ENCODE measurements at places on chromosomes 3 and 15.

DNA sequence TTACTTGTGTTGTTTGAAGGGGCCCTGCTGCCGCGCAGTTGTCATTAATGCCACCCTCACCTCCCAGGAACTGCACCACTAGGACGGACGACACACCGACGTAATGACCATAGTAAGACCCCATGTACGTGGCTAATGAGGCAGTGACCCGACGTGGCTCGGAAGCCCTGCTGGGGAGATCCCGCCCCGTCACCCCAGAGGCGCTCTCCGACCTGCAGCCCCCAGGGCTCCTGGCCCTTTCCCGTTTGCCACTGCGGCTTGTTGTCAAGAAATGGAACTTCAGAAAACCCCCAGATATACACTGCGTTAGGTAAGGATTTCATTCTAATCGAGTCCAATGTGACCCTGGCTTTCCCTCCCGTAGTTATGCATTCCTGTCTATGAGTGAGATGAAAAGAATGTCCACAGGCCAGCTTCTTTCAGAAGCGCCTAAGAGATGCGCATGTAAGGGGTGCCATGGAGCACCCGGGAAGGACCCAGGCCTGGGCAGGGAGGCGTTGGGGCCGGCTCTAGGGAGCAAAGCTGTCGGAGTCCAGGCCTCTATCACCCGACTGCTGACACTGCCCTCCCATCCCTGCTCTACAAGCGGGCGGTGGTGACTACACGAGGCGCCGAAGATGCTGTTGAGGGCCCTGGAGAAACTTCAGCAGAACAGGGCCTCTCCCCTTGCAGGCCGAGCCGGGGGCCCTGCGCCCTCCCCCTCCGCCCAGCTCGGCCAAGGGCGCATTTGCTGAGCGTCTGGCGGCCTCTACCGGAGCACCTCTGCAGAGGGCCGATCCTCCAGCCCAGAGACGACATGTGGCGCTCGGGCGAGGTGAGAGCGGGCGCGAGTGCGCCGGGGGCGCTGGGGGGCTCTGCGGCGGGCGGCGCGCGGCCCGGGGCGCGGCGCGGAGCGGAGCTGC lies at the start of gene GABRA5:
TSS of gene GABRA5 (plus strand) at position 765 of the 902 bp plus-strand sequence. CDS start 2,187 bp downstream, outside the sequence.
- no peak for DNase-seq

DNA sequence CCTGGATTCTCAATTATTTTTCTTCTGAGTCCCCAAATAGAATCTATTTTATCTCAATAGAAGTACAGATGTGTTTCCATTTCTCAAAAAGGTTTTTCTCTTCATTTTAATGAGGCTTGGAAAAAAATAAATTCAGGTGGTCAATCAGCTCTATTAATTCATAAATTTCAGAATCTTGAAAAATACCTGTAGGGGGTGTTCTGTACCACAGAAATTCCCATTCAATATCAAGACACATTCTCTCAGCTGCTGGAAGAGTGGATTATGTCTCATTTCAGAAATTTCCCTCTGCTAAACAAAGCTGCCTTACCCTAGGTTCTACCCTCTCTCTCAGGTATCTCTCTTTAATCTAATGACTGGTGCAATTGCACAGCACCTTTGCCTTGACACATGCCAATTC lies 1121.2 kb downstream of the SI start:
- no peak for DNase-seq

GRCh38 chr3:63870615-63871005 lies 6.9 kb downstream of the ATXN7 start:
- DNase-seq = no peak

DNA sequence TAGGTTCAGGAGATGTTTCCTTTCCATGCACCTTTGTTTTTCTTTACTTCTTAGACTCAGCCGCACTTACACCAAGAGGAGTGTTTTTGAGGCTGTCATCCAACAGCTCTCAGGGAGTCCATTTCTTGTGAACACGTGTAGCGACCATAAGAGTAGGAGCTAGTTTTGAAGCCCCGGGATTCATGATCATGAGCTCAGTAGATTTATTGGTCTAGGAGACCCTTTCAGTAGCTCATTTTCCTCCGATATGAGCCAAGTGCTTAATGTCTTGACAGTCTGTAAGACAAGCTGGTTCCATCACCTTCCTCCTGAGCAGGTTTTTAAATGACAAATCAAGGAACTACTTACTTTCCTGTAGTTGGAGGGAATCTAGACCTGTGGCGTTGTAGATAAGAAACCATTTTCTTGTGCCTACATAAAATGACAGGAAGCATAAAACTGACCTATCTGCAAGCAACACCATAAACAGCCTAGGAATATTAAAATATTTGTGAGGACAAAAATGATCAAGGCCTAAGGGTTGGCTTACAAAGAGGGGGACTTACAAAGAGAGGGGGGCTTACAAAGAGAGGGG lies 172.6 kb upstream of the BHLHE40 start:
- no peak for DNase-seq

DNA sequence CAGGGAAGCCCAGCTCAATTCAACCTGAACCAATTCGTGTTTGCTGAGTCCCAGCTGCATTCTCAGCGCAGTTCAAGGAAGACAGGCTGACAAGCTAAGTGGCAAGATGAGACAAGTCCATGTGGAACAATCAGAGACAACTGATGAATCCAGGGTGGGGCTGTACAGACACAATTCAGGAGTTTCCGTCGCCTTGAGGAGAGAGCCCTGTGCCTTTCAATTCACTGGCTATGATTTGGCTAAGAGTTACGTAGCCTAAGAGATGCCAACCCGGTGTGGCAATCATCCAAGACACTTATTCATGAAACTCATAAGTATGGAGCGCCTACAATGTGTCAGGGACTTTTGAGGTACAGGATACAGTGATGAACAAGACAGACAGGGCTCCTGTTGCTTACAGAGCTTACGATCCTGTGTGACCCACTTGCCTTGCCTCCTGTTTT lies 15.5 kb upstream of the ZBED2 start:
- no peak for DNase-seq

DNA sequence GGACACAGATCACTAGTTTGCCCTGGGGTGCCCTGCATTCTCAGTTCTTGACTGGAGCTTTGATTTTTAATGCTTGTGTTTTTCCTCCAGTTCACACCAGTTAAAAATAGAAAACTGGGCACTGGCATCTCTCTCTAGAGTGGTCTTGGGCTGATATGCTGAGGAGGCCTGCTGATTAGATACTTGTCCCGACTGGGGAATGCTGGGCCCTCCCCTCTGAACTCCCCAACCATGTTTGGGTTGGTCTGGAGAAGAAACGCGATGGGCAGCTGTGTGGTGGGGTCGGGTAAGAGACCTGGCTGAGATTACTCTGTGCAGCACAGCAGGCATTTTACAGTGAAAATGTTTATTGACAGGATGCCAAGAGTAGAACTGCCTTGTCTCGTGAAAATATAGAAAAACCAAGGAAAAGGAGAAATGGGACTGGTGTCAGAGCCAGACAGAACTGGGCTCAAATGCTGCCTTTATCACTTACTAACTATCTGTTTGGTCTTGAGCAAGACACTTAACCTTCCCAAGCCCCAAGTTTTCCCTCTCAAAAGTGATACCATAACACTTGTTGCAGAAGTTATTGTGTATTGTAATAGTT lies 1.6 kb upstream of the ACTC1 start:
- DNase-seq = no peak
